ENCODE measurements at places on chromosomes 11 and 22.

- DNase-seq, result no peak
Measured at GRCh38 chr11:25593221-25593620, 738.7 kb upstream of the ANO3 start.

GRCh38 chr11:17401841-17402240, 13.4 kb upstream of the KCNJ11 start:
- no peak for DNase-seq

DNA sequence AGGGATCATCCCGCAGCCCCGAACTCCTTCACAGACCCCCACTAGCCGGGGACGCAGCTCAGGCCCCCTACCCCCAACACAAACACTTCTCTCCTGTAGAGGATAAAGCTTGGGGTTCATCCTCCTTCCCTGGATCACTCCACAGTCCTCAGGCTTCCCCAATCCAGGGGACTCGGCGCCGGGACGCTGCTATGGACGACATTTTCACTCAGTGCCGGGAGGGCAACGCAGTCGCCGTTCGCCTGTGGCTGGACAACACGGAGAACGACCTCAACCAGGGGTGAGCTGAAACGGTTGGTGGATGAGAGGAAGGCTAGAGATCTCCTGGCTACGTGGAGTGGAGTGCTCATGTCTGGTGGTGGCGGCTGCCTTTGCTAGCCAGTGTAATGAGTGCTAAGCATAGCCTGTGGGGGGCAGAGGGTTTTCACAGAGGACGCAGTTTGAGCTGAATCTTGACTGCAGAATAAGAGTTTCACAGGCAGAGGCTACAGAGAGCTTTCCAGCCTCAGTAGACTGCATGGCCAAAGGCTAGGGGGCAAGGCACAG, 580 bp downstream of the ILK start:
- DNase-seq, result no peak

GRCh38 chr11:119062779-119063178, 4.8 kb upstream of the VPS11 start:
- DNase-seq, result no peak

DNA sequence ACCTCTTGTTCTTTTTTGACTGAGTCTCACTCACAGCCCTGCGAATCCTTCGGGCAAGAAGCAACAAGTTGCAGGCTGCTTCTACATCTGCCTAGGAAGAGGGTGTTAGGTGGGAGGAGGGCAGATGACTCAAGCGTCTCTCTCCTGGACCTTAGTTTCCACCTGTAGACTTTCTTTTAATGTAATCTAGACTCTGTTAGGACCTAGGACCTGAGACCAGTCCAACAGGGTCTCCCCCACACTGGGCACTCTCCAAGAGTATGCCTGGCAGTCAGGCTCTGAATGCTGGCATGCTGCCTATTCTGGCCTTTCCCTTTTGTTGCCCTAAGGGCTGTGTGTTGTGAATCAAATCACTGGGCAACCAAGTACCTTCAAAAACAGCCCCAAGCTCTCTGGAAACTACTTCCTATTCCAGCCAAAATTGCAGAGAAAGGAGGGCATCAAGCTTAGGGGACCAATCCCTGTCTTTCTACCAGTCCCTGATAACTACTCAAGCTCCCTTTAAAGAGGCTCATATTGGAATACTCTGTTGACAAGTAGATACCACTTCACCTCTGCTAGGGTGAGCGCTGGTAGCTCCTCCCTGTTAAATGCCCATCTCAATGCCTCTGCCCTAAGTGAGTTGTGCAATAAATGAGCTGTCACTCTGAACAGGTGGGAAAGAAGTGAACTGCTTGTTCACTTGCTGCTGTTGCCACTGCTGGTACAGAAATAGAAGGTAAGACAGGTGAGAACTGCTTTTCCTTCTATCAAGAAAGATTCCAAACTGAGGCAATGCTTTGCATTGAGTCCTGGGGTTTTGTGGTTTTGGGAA, at the start of gene BBOX1:
Gene BBOX1, plus strand, starts transcription at position 514 of the 814 bp plus-strand sequence. CDS start 14,616 bp downstream, outside the sequence.
- DNase-seq, result no peak

- DNase-seq, result no peak
Measured at GRCh38 chr22:37060801-37061610, 9.5 kb downstream of the KCTD17 start.

DNA sequence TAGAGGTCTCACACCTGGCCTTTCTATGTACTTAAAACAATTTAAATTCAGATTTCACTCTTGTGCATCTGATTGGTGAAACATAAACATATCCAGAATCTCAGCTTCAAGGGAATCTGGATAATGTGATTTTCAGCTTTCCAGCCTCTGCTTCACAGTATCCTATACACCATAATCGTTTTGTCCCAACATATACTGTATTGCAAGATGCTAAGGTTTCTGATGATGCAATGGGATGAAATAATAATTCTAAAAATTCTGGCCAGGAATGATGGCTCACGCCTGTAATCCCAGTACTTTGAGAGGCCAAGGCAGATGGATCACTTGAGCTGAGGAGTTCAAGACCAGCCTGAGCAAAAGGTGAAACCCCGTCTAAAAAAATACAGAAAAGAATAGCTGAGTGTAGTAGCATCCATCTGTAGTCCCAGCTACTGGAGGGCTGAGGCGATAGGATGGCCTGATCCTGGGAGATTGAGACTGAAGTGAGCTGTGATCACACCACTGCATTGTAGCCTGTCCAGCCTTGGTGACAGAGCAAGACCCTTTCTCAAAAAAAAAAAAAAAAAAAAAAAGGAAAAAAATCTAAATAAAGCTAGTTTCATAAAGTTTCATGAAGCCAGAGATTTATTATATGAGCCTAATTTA, 41.0 kb upstream of the CTSC start:
- DNase-seq, result no peak

DNA sequence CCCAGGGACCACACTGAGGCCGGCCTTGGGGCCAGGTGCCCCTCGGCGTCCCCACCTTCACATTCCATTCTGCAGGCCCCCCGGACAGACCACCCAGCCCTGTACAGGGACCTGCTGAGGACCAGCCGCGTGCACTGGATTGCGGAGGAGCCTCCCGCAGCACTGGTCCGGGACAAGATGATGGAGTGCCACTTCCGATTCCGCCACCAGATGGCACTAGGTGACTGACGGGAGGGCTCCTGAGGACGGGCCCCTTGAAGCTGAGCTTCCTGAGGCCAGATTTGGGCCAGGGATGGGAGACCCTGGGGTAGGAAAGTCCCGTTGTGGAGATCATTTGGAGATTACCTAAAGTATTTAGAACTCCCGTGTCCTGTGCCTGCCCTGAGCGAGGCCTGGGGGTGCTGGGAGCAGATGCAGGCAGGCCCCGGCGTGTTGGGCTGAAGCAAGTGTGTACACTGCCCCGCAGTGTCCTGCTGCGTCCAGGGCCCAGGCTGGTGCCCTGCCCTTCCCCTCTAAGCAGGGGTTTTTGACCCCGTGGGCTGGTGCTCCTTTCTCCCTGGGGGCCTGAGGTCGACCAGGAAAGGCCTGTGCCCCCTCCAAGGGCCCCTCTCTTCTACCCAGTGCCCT, 20.0 kb downstream of the TRMU start:
- peak; percentile 48 for DNase-seq
